ENCODE measurements at places on chromosomes 11 and 22.

- DNase-seq: no peak
Measured at GRCh38 chr11:20369826-20370225, 6.3 kb downstream of the HTATIP2 start.

- DNase-seq: no peak
Measured at GRCh38 chr22:30441088-30441487, 15.5 kb downstream of the MTFP1 start.

DNA sequence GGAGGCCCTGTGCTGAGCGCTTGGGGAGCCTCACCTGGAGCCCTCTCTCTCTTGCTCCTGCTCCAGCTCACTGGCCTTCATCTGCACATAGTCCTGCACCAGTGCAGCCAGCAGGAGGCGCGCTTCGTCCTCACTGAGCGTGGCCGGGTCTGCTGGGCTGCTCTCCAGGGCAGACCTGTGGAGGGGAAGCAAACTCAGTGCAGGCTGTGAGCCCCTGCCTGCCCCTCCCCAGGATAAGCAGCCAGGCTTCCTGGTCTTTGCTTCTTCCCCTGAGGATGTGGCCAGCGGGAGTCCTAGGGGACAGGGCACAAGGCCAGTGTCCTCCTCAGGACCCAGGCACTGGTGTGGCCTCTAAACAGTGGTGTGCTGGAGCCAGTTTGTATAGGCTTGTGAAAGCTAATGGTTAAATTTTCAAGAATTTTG is 2.2 kb downstream of the CALCA start:
- DNase-seq: no peak

GRCh38 chr22:44129619-44129976 is 51.1 kb upstream of the PARVG start:
- no peak for DNase-seq

DNA sequence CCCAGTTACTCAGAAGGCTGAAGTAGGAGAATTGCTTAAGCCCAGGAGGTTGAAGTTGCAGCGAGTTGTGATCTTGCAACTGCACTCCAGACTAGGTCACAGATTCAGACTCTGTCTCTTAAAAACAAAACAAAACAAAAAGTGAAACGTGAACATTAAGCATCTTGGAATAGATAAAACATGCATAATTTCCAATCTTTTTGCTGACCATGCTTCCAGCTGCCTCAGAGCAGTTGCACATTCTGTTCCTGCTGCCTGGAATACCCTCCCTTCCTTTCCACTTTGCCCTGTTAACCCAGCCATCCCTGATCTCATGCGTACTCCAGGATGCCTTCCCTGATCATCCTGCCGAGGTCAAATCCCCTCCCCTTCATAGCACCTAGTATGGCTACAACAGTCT is 718 bp upstream of the CCDC88B start:
- no peak for DNase-seq

DNA sequence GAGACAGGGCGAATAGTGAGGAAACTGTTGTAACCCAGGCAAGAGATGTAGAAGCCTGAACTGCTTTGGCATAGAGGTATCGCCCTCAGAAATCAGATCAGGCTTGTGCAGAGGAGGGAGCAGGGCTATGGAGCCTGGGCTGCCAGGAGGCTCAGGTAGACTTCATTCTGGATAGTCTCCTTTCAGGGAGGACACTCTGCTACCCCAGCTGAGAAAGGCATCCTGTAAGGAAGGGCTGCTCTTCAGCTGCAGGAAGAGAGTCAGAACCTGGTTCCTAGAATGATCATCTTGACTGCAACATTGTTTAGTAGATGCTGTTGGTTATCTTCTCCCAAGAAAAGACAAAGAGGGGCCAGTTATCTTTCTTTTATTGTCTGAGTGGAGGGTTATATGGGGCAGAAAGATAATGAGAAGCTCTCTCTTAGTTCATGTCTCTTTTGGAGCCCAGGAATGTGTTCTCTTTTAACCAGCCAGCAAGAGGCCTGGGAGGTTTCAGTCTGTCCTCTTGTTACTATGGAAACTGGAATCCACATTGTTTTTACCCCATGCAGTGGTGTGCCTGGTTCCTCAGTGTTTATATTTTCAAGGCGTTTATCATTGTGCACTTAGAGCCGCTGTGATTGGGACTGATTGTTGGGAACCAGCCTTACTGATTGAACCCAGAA is 95.7 kb downstream of the STIM1 start:
- no peak for DNase-seq

DNA sequence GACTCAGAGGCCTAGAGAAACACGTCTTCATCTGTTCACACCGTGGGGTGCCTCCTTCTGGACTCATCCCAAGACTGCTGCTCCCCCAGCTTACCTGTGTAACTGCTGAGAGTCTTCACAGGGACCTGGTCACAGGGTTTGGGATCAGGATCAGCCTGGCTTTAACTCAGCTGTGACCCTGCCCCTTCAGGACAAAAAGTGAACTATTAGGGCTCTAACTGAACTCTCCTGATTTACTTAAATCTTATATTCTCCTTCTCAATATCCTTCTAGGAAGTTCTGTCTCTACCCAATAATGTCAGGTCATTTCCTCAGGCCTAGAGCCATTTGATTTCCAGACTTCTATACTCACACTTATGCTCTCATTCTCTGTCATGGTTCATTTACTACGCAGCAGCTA is 108.4 kb downstream of the ZNF280B start:
- DNase-seq: no peak

DNA sequence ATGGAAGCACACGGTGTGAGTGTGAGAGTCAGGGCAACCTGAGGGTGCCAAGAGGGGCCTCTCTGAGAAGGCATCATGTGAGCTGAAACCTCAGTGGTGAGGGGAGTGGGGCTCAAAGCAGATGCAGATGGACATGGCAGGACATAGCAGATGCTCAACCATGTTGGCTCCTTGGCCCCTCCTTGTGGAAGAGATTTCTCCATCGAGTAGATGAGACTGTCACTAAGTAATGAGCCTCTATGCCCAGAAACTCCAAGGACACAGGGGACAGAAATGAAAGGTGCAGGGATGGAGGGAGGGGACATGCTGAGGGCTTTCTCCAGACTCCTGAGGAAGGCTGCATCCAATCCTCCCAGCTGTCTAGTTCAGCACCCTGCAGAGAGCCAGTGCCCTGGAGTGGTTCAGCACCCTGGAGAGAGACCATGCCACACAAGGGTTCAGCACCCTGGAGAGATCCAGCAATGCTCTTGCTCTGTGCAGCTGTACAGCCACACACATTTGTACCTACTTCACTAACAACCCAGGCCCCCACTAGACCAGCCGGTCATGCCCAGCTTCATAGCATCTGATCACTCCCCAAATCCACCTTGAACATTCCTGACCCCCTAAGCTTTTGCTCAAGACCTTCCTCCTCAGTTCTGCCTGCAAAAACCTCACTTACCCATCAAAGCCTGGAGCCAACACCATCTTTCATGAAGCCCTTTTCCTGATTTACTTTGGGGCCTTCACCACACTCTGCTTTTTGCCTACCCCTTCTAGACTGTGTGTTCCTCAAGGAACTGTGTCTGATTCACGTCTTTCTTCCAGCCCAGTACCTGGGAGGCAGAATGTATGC is 252.0 kb downstream of the CTTN start:
- DNase-seq: no peak

- DNase-seq: no peak
Measured at GRCh38 chr11:78767027-78767932, 192.6 kb upstream of the NARS2 start.

- no peak for DNase-seq
Measured at GRCh38 chr11:24679821-24680351, 183.0 kb downstream of the LUZP2 start.

DNA sequence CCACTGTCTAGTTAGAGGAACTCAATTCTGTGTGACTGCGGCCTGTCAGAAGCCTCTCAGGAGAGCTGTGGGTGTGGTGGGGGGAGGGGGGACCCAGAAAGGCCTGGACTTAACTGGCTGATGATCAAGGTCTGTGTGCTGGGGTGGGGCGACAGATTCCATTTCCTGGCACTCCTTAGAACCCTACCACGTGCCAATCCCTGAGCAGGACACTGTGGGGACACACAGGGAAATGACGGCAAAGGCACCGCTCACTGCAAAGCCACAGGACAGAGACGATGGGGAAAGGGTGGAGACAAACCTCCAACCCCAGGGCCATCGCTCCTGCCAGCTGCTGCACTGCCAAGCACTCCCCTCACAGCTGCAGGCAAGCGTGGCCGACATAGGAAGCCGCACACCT is 58.4 kb upstream of the BID start:
- no peak for DNase-seq

- no peak for DNase-seq
Measured at GRCh38 chr11:115985896-115986295, 481.7 kb upstream of the CADM1 start.

DNA sequence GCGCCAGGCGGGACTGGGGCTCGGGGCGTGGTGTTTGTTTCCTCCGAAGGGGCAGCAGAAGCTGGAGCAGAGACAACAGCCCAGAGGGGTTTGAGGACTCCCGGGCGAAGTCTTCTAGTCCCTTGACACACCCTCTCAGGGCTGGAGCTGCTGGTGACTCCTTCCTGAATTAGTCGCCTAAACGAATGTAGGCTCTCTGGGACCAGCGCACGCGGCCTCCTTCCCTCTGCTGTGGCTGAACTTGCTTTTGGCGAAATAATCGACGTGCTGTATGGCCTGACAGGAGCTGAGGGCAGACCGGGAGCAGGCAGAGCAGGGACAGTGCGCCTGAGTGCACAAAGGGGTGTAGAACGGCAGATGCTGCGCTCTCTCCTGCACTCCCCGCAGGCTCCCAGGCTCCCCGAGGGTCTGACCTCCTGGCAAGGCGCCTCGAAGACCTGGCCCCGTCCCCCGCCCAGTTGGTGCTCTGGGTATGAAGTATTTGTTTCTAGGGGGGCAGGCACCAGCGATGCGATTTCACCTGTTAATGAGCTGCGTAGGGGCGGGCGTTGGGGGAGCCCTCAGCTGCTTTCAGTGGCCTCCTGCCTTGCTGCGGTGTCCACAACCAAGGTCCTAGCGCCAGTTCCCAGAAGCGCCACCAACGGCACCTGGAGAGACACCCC is 5.3 kb downstream of the SLC17A6 start:
- DNase-seq: no peak

DNA sequence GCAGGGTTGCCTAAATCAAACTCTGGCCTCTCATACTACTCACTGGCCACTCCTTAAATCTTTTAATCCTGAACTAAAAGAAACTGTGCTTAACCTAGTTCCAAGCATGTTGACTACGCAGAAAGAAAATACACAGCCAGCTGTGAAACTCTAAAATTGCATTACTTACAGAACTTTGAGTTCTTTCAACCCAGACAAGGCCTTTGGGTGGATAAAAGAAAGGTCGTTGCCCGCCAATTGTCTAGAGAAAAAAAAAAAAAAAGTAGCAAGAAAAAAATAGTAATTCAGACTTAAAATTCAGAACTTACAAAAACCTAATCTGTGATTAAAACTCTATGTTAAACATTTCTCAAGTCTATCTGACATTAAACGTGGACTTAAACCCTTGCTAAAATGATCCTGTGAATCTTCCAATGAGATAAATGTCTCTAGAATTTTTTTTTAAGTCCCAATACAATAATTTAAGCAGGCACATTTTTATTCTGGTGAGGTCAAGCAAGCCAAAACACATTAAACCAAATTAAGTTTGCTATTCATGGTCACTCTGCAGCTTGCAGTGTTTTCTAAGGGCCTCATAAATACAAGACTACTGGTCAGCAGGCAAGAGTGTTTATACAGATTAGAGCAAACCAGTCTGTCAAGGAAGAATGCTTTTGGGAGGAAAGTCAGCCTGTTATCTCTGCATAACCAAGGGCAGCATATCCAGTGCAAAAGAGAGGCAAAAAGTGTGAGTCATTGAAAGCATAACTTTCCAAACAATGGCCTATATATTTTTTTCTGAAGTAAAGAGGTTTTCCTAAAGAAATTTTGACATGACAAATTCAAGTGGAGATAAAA is 29.5 kb upstream of the CCDC34 start:
- no peak for DNase-seq

DNA sequence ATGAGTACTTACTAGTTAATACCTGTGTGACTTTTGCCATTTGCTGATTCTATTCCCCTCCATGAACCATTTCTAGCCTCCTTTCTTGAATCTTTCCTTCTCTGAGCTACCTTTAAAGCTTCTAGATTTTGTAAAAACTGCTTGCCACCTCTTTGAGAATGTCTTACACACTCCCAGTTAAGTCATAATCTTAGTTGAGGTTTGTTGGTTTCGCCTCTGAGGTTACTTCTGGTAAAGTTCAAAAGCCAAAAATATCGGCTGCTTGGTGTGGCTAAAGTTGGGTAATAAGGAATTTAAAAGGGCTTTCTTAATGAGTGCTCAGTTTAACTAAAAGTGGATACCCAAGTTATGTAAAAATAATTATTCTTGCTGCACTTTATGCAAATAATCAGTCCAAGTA is 10.4 kb upstream of the GLYAT start:
- DNase-seq: no peak

DNA sequence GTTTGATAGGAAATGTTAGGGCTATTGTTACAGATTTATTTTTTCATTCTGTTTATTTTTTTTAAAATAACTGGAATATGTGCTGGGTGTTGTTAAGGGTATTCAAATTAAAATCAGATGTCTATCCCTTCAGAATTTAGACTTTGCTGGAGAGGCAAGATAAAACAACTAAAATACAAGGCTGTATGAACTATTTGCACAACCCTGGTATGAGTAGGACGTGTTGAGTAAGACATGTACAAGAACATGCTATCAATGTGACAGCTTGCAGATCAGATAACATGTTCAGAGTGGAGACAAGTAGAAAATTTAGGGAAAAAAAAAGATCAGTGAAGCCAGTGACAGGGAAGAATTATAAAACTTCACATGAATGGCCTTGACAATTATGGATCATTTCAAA is 853.5 kb downstream of the METTL15 start:
- DNase-seq: no peak

GRCh38 chr11:36354221-36355003 is 58.3 kb downstream of the PRR5L start:
- no peak for DNase-seq

- DNase-seq: no peak
Measured at GRCh38 chr11:115892016-115892415, 387.8 kb upstream of the CADM1 start.

DNA sequence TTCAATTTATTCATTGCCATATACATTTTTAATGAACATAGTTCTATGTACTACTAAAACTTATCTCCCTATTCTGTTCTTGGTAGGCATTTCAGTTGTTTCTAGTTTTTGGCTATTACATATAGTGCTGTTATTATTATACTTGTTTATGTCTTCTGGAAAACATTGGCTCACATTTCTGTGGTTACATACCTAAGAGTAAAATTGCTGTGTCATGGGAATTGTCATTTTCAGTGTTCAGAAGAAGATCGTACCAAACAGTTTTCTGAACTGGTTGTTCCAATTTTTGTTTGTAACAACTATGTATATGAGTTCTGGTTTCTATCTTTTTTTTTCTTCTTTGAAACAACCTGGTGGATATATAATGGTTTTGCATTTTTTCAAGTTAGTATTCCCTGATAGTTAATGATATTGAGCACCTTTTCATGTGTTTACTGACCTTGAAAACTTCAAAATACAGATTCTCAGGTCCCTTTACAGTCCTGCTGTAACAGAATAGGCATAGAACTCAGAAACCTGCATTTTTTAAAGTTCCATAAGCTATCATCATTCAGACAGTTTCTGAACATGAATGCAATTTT is 230.7 kb downstream of the JRKL start:
- DNase-seq: no peak

Data from SIG-M5 (cell line).